ENCODE measurements at places on chromosomes 3 and 15.

DNA sequence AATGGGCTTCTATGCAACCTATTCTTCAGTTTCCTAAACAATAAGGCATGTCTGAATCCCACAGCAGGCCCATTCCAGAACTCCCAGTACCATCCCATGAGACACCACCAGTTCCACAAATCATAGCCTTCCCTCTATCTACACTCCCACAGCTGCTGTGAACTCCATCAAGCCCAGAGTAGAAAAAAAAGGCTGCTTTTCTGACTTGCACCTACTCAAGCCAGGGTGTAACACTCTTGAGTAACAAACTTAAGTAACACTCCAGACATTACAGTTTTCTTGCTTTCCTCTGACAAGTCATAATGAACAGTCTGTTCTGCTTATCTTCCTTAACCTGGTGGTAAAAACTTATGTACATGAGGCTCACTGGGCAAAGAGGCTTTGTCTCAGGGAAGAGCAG, 283.1 kb downstream of the NFKBIZ start:
- no peak overlapping the region for H3K4me3 ChIP-seq
- H3K27me3 ChIP-seq = no peaks in the 10 kb centered on the region
- peaks cover 7% of the 10 kb centered on the region for H3K4me1 ChIP-seq
- no peak overlapping the region for H3K27ac ChIP-seq

- H3K27ac ChIP-seq = no peak overlapping the region
- no peaks in the 10 kb centered on the region for H3K36me3 ChIP-seq
- no peak for DNase-seq
These were observed 131.3 kb downstream of the UACA start for GRCh38 chr15:70632079-70632478.

GRCh38 chr3:51681453-51681852, 10.4 kb downstream of the TEX264 start:
- no peak overlapping the region for H3K4me3 ChIP-seq
- DNase-seq = no peak
- H3K4me1 ChIP-seq = peaks cover 46% of the 10 kb centered on the region
- peaks cover 19% of the 10 kb centered on the region for H3K36me3 ChIP-seq
- peak overlapping the region; percentile 59 for H3K27ac ChIP-seq

- H3K36me3 ChIP-seq = no peaks in the 10 kb centered on the region
- peaks cover 15% of the 10 kb centered on the region for H3K27me3 ChIP-seq
- no peak overlapping the region for H3K27ac ChIP-seq
- DNase-seq = no peak
These were observed 30.3 kb downstream of the MOBP start for GRCh38 chr3:39497753-39498152.

DNA sequence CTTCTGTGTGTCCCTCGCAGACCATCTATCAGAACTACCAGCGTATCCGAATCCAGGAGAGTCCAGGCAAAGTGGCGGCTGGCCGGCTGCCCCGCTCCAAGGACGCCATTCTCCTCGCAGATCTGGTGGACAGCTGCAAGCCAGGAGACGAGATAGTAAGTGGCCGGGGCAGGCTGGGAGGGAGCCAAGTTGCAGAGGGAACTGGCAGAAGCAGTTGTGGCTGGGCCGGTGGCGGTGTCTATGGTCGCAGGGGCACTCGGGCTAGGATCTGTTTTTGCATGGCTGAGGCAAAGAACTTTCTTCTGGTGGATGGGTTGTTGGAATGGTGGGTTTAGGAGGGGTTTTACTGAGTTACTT, 10.1 kb downstream of the MCM2 start:
- DNase-seq = peak; percentile 87
- no peaks in the 10 kb centered on the region for H3K27me3 ChIP-seq
- H3K27ac ChIP-seq = peak overlapping the region; percentile 62

GRCh38 chr3:21750831-21751391, at the start of gene ZNF385D:
Gene ZNF385D (minus strand): TSS chr3:21751210. CDS start chr3:21750916, 294 bp downstream.
- no peaks in the 10 kb centered on the region for H3K4me1 ChIP-seq
- peak within 1 kb of the TSS; percentile 26 for H3K4me3 ChIP-seq
- H3K36me3 ChIP-seq = no peaks in the 10 kb centered on the region
- peak; percentile 12 for DNase-seq
- H3K27ac ChIP-seq = no peak within 1 kb of the TSS

DNA sequence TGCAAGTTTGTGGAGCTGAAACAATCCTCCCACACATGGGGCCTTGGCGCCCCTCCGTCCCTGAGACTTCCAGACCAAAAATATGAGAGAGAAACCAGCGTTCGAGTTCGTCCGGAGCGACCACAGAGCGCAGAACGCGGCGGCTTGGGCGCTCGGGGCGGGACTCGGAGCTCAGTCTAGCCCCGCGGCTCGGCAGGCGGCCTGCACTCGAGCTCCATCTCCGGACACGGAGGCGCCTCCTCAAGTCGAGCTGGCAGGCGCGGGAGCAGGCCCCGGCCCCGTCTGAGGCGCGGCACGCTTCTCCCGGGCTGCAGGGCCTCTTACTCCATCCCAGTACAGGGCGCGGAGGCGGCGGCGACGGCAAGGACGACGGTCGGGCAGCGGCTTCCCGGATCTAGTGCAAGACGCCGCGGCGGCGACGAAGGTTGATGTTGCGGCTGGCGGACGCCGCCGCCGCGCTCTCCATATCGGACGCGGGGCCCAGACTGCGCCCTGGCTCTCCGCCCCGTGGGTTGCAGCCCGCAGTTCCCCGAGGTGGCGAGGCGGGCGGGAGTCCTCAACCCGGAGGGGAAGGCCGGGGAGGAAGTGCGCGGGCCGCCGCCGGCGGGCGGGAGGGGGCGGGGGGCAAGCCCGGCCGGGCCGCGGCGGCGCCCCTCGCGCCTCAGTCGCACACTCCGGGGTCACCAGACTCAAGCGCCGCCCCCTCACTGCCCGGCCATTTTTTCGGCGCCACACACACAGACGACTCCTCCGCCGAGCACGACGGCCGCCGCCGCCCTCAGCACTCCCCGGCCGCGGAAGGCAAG, 674 bp downstream of the MSL2 start:
- peak; percentile 68 for DNase-seq
- peak overlapping the region; percentile 100 for H3K27ac ChIP-seq
- peaks cover 36% of the 10 kb centered on the region for H3K4me1 ChIP-seq

DNA sequence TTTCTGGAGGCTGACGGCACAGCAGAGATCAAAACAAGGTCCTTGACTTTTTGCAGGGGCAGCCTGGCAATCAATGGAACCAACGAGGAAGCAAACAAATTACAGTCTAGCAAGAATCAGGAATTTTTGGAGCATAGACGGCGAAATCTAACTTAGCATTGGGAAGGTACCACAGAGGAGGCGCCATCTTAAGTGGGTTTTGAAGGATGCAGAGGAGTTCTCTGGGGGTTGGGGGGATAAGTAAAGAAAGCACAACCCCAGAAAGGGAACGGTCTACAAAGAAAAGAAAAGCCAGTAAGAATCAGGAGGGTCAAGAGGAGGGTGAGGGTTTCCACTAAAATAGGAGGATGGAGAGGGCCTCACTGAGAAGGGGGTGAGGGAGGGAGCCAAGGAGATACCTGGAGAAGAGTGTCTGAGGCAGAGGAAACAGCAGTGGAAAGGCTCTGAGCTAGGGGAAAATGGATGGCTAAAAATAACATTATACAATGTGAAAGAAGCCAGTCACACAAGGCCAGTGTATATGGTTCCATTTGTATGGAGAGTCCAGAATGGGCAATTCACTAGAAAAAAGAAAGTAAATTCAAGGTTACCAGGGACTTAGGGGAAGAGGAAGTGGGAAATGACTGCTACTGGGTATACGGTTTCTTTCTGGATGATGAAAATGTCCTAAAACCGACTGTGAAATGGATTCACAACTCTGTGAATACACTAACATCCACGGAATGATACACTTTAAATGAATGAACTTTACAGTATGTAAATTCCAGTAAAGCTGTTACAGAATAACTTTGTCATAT, 25.2 kb upstream of the IQSEC1 start:
- H3K4me3 ChIP-seq = no peak overlapping the region
- DNase-seq = no peak
- H3K27ac ChIP-seq = no peak overlapping the region
- H3K4me1 ChIP-seq = no peaks in the 10 kb centered on the region
- H3K27me3 ChIP-seq = no peaks in the 10 kb centered on the region

DNA sequence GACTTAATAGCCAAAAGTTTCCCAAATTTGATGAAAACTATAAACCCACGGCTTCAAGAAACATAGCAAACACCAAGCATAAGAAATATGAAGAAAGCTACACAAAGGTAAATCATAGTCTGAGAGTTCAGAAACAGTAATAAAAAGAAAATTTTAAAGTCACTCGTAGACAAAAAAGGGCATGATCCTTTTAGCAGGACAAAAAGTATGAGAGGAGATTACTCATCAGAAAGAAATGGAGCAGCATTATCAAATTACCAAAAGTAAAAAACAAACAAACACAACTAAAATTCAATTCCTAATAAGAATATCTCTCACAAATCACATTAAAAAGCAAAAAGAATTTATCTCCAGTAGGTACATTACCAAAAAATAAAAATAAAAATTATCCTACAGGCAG, 279.4 kb upstream of the UBE2E2 start:
- H3K4me3 ChIP-seq = no peak overlapping the region
- H3K36me3 ChIP-seq = no peaks in the 10 kb centered on the region
- no peak overlapping the region for H3K27ac ChIP-seq
- no peaks in the 10 kb centered on the region for H3K27me3 ChIP-seq
- no peaks in the 10 kb centered on the region for H3K4me1 ChIP-seq

- no peaks in the 10 kb centered on the region for H3K27me3 ChIP-seq
- H3K27ac ChIP-seq = no peak overlapping the region
- no peaks in the 10 kb centered on the region for H3K36me3 ChIP-seq
- DNase-seq = no peak
These were observed 576.3 kb downstream of the GRM7 start for GRCh38 chr3:7437231-7437630.

DNA sequence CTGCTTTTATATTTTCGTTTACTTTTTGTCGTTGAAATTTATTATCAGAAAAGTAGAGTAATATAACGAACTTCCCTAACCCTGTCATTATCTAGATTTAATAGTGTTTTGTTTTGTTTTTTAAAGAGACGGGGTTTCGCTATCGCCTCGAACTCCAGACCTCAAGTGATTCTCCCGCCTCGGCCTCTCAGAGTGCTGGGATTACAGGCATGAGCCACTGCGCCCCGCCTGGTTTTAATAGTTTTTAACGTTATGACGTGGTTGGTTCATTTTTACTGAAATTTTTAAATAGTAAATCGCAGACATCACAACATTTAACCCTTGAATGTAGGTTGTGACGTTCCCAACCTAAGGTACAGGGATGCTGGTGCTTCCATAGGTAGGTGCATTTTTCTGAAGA, 1.0 kb downstream of the NGRN start:
- no peak for DNase-seq
- no peaks in the 10 kb centered on the region for H3K27me3 ChIP-seq
- peak overlapping the region; percentile 96 for H3K27ac ChIP-seq
- peaks cover 18% of the 10 kb centered on the region for H3K36me3 ChIP-seq

GRCh38 chr15:55740359-55740878, 2.5 kb downstream of the PRTG start:
- H3K4me3 ChIP-seq = no peak overlapping the region
- no peak overlapping the region for H3K27ac ChIP-seq
- no peaks in the 10 kb centered on the region for H3K27me3 ChIP-seq
- peaks cover 7% of the 10 kb centered on the region for H3K4me1 ChIP-seq
- no peak for DNase-seq

DNA sequence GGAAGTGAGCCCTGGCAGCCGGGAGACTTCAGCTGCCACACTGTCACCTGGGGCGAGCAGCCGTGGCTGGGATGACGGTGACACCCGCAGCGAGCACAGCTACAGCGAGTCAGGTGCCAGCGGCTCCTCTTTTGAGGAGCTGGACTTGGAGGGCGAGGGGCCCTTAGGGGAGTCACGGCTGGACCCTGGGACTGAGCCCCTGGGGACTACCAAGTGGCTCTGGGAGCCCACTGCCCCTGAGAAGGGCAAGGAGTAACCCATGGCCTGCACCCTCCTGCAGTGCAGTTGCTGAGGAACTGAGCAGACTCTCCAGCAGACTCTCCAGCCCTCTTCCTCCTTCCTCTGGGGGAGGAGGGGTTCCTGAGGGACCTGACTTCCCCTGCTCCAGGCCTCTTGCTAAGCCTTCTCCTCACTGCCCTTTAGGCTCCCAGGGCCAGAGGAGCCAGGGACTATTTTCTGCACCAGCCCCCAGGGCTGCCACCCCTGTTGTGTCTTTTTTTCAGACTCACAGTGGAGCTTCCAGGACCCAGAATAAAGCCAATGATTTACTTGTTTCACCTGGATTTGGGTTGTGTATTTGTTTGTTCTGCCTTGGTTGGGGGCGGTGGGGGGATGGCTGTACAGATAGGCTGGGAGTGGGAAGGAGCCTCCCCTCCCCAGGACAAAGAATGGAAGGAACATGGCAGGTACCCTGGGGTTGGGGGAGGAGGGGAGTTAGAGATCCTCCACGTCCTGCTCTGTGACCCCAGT, 2.9 kb upstream of the GRM2 start:
- no peaks in the 10 kb centered on the region for H3K4me1 ChIP-seq
- H3K36me3 ChIP-seq = peaks cover 34% of the 10 kb centered on the region
- no peaks in the 10 kb centered on the region for H3K27me3 ChIP-seq
- no peak for DNase-seq

DNA sequence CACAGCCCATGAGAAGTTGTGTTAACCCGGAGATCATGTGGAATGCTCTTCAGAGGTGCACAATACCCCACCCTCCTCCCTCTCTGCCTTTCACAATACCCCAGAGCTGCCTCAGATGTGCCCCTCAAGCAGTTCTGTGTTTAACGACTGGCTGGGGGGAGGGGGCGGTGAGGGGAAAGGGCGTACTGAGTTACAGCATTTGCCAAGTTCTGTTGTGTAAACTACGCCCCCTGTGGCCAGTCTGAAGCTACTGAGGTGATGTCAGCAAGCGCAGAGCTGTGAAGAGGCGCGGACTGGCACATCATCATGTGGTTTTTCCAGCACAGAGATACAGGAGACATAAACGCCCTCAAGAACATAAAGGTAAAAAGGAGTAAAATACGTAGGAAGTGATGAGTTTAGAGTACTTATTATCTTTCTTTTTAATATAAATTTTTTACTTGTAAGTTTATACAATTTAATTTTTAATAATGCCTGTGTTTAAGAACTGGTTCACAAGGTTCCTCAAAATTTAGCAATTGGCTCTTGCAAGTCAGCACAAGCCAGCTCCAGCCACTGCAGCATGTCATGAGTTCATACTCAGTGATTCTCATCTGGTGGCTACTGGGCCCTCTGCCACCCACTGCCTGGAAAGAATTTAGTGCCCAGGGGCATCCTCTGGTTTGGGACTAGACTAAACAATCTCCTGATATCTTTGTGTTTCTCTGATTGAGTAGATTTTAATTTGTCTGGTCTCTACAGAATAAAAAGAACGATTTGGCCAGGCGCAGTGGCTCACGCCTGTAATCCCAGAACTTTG, 1.7 kb downstream of the EPB42 start:
- H3K27ac ChIP-seq = no peak overlapping the region
- H3K36me3 ChIP-seq = no peaks in the 10 kb centered on the region
- no peak for DNase-seq
- H3K27me3 ChIP-seq = no peaks in the 10 kb centered on the region

- DNase-seq = peak; percentile 64
- H3K36me3 ChIP-seq = no peaks in the 10 kb centered on the region
- peaks cover 19% of the 10 kb centered on the region for H3K4me1 ChIP-seq
- H3K27ac ChIP-seq = no peak overlapping the region
These were observed 21.8 kb upstream of the KLF13 start for GRCh38 chr15:31304751-31305365.

GRCh38 chr3:102069211-102069662, 219.9 kb downstream of the NFKBIZ start:
- no peaks in the 10 kb centered on the region for H3K36me3 ChIP-seq
- H3K27me3 ChIP-seq = no peaks in the 10 kb centered on the region
- H3K27ac ChIP-seq = no peak overlapping the region
- no peak overlapping the region for H3K4me3 ChIP-seq
- peak; percentile 40 for DNase-seq

GRCh38 chr3:4138786-4139431, 164.3 kb upstream of the SETMAR start:
- no peak overlapping the region for H3K27ac ChIP-seq
- no peaks in the 10 kb centered on the region for H3K4me1 ChIP-seq
- H3K4me3 ChIP-seq = no peak overlapping the region
- no peaks in the 10 kb centered on the region for H3K27me3 ChIP-seq
- no peak for DNase-seq
- no peaks in the 10 kb centered on the region for H3K36me3 ChIP-seq
